ENCODE measurements at places on chromosomes 2 and 18.

DNA sequence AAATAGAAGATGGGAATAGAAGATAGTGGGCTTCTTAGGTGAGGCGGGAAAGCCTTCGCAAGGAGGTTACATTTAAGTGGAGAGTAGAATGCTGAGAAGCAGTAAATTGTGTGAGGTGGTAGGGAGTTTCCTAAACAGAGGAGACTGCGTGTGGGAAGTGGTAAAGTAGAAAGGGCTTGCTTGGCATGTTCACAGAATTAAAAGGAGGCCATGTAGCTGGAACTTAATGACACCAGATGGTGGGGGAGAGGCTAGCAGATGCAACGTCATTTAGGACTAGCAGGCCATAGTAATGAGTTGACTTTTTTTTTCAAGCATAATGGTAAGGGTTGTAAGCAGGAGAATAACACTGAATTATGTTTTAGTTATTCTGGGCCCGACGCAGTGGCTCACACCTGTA lies 13.0 kb upstream of the RTN4 start:
- peak; percentile 79 for DNase-seq

GRCh38 chr2:146985753-146986152 lies 859.1 kb upstream of the ACVR2A start:
- DNase-seq, result no peak

GRCh38 chr2:141068053-141068682 lies 1062.6 kb downstream of the LRP1B start:
- DNase-seq, result no peak

- DNase-seq, result no peak
Observed at GRCh38 chr2:58620896-58621295, 379.8 kb upstream of the FANCL start.

- no peak for DNase-seq
Observed at GRCh38 chr2:145021962-145022665, 502.2 kb upstream of the ZEB2 start.

- no peak for DNase-seq
Observed at GRCh38 chr18:76491473-76491775, 3.6 kb downstream of the ZNF516 start.

GRCh38 chr2:62826141-62826540 lies 120.6 kb downstream of the EHBP1 start:
- no peak for DNase-seq

DNA sequence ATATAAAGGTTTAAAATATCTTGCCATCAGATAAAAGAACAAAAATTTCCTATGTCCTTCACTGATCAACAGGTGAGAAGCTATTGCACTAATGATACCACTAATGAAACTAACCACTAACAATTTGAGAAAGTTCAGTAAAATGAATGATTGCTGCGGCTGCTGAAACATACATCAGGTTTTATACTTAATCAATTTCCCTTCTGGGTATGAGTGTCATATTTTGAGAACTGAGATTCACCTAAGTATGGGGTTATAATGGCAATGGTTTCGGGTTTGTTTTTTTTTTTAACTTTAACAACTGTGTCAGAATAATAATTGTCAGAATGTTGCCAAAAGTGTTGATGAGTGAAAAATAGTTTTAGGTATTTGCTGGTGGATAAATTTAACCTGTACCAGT lies 151.3 kb upstream of the SLC39A10 start:
- no peak for DNase-seq

GRCh38 chr18:44541159-44541558 lies 139.5 kb upstream of the SETBP1 start:
- DNase-seq, result no peak

GRCh38 chr2:128591022-128591860 lies 272.6 kb upstream of the HS6ST1 start:
- no peak for DNase-seq

GRCh38 chr2:84458551-84459017 lies 496 bp downstream of the SUCLG1 start:
- no peak for DNase-seq

DNA sequence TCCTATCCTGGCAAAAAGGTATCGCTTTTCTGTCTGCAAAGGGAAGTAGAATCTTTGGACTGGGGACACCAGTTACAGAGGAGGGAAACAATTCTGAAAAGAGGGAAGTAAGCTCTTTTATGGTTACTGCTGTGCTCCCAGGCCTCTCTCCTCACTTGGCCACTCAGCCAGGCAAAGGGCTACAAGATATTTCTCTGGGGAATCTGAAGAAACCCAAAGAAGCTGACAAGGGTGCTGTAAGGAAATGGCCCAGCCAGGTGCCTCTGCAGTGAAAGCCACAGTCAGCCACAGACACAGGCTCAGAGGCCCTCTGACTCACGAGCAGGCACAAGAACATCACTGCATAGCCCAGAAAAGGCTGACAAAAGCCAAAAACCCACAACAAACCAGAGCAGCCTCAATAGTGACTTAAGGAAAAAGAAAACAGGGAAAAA lies 5.8 kb downstream of the HDLBP start:
- DNase-seq, result no peak

DNA sequence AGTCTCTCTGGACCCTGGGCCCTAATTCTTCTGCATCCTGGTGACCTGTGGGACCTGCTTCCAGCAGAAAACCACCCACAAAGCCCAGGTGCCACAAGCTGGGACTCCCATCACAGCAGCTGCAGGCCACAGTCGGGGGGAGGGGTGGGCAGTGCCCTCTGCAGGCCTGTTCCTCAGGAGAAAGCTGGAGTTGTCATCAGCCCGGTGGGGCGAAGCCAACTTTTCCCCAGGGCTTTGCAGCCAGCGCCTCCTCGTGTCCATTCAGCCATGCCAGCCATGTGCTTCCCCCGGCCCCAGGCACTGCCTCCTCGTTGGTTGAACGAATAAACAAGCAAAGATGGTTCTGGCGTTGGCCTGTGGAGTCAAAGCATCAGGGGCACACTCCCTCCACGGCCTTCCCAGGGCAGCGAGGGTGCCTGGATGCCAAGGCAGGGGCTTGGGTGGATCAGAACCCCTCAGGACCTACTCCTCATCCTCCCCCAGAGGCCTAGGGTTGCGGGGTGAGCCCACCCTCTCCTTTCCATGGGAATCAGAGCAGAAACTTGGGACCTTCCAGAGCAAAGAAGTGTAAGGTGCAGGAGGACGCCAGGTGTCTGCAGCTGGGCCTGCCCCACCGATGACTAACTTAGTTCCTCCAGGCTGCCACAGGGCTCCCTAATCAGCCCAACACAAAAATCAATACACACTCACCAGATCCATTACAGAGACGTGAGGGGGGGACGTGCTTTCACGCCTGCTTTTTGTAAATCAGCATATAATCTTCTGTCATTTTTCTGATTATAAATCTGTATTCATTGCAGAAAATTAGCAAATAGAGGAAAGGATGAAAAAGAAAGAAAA lies 75.7 kb upstream of the RAB6C start:
- DNase-seq, result no peak

DNA sequence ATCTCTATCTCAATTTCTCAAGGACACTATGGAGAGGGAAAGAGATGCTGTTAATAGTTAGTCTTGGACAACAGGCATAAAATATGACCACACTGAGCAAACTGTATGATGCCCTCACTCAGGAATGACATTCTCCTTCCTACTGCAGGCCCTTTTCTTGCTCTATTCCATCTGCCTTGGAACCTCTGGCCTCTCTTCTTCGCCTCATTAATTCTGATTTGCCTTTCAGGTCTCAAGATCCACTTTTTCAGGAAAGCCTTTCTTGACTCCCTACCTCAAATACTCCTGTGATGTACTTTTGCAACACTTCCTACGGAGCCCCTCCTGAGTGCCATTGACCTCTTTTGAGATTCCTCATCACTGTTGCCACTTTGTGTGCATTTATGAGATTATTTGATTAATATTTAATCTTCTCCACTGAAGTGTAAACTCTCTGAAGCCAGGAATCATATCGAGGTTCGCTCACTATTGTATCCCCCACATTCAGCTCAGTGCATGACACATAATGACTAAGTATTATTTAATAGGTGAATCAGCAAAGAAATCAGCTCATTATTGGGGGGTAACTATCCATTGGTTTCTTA lies 21.3 kb upstream of the SPP2 start:
- no peak for DNase-seq

- no peak for DNase-seq
Observed at GRCh38 chr2:233705911-233706506, 6.7 kb upstream of the UGT1A5 start.

GRCh38 chr2:145736871-145737270 lies 1217.0 kb upstream of the ZEB2 start:
- no peak for DNase-seq

- DNase-seq, result no peak
Observed at GRCh38 chr2:146532509-146533147, 1312.2 kb upstream of the ACVR2A start.

DNA sequence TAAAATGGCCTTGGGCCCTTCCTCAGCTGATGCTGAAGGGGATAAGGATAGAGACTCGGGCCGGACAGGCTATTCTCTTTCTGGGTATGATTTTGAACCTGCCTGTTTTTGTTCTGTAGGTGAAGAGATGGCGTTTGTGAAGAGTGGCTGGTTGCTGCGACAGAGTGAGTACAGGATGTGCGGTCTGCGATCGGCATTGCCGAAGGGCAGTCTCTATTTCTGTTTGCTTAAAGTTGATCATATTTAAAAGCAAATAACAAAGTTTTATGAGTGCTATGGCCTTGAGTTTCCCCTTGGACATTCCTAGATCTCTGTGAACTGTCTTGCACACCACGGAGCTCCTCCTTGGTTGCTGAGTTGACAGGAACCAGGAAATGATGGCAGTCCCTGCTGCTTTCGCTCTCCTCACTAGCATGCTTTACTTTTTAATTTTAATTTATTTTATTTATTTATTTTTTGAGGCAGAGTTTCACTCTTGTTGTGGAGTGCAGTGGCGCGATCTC lies 15.7 kb downstream of the PLEKHB2 start:
- DNase-seq, result no peak

GRCh38 chr2:50492477-50492851 lies 539.5 kb downstream of the NRXN1 start:
- DNase-seq, result peak; percentile 76
